ENCODE measurements at places on chromosomes 7 and 10.

GRCh38 chr10:32409741-32410140 lies 36.2 kb upstream of the CCDC7 start:
- H3K27ac ChIP-seq, result no peak overlapping the region
- no peaks in the 10 kb centered on the region for H3K36me3 ChIP-seq
- H3K4me3 ChIP-seq, result no peak overlapping the region
- H3K4me1 ChIP-seq, result no peaks in the 10 kb centered on the region
- no peak for DNase-seq

- H3K4me3 ChIP-seq, result peak overlapping the region; percentile 57
- H3K36me3 ChIP-seq, result peaks cover 8% of the 10 kb centered on the region
- H3K27ac ChIP-seq, result peak overlapping the region; percentile 40
- H3K4me1 ChIP-seq, result peaks cover 41% of the 10 kb centered on the region
These were observed 26.6 kb downstream of the ZNF775 start for GRCh38 chr7:150405584-150406311.

- no peaks in the 10 kb centered on the region for H3K4me1 ChIP-seq
- DNase-seq, result no peak
- H3K4me3 ChIP-seq, result no peak overlapping the region
- H3K27ac ChIP-seq, result no peak overlapping the region
These were observed 143.0 kb downstream of the PLXNA4 start for GRCh38 chr7:132433301-132433700.

DNA sequence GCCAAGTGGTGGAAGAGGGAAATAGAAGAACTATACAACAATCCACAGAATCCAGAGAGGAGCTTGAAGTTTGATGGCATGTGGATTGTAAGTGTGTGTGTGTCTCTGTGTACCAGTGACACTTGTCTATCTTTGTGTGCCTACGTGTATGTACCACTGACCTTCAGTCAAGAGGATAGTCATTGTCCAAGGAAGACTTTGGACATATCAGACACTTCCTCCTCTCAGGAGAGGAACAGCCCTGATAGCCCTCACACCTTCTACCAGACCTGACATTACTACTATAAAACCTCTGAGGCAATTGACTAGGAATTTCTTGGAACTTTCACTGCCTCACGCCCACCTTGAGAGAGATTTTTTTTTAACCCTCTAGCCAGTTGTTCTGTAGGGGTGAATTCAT lies 19.6 kb upstream of the MGAM2 start:
- no peak overlapping the region for H3K4me3 ChIP-seq
- no peaks in the 10 kb centered on the region for H3K27me3 ChIP-seq
- no peaks in the 10 kb centered on the region for H3K4me1 ChIP-seq
- no peak overlapping the region for H3K27ac ChIP-seq
- H3K36me3 ChIP-seq, result no peaks in the 10 kb centered on the region

DNA sequence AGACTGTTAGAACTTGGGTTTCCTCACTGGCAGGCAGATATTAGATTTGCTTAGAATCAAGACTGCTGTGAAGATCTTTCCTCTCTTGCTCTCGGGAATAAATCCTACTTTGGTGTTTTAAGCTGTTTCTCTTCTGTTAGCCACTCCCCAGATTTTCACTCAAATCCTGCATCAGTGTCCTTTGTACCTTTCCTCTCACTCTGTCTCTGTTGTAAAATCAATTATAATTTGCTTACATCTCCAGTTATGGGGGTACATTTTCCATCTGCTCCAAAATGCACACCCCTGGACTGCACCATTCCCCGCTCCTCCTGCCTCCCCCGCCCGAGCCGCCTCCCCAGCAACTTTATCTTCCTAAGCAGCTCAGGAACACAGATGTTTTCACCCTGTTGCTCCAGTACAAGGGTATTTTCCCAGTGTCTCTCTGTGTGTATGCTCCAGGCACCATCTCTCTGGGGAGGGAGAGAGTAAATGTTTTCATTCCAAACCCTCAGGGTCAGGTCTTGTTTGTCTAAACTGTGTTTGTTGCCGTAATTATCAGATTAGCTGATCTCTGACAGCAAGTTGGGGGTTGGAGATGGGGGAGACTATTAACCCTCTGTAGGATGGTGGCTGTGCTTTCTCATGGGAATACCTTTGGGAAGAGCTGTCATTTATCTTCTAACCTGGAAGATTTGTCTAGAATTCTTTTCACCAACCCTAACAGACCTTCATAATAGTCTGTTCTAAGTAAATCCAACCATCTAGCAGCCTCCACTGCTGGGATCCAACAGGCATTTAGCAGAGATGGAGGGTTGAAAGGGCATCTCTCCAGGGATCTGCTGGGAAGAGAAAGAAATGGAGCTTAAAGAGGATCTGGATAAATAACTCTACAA lies 20.4 kb upstream of the GOT1 start:
- no peak overlapping the region for H3K27ac ChIP-seq
- H3K4me1 ChIP-seq, result peaks cover 9% of the 10 kb centered on the region
- no peaks in the 10 kb centered on the region for H3K36me3 ChIP-seq
- DNase-seq, result no peak
- peak overlapping the region; percentile 31 for H3K4me3 ChIP-seq

- no peak overlapping the region for H3K27ac ChIP-seq
- no peaks in the 10 kb centered on the region for H3K36me3 ChIP-seq
- H3K4me3 ChIP-seq, result no peak overlapping the region
- DNase-seq, result no peak
- H3K27me3 ChIP-seq, result no peaks in the 10 kb centered on the region
These were observed 159.5 kb downstream of the PPP1R9A start for GRCh38 chr7:95066737-95067530.
